ENCODE measurements at places on chromosomes 11 and 22. TPM values are rescaled to one million over a fixed set of nuclear protein-coding genes. Genes with fewer than 3 reads are reported as not detected.

GRCh38 chr22:34992672-34993071, 73.3 kb upstream of the ISX start:
- H3K27me3 ChIP-seq: no peaks in the 10 kb centered on the region
- no peak overlapping the region for H3K4me3 ChIP-seq
- no peak overlapping the region for H3K27ac ChIP-seq
- DNase-seq: no peak
- no peaks in the 10 kb centered on the region for H3K4me1 ChIP-seq

- H3K36me3 ChIP-seq: no peaks in the 10 kb centered on the region
- H3K4me3 ChIP-seq: no peak overlapping the region
- DNase-seq: no peak
- peaks cover 6% of the 10 kb centered on the region for H3K4me1 ChIP-seq
Observed at GRCh38 chr11:120096369-120097191, 41.3 kb downstream of the TRIM29 start.

The MS4A6E gene
- not detected for total RNA-seq

The GDPD4 gene
- total RNA-seq: not detected

The API5 gene
- 138 TPM for total RNA-seq

The MS4A6A gene
- total RNA-seq: 6.7 TPM

The F2 gene
- not detected for total RNA-seq

Data from stomach (tissue), 19 donors.